ENCODE measurements at places on chromosomes 11 and 22. TPM values are rescaled to one million over a fixed set of nuclear protein-coding genes. Genes with fewer than 3 reads are reported as not detected.

Gene TSSK2
- total RNA-seq, result not detected

Gene DNAJB7
- not detected for total RNA-seq

Gene LTBP3
- total RNA-seq, result 35.4 TPM

Gene SLC37A2
- 2.0 TPM for total RNA-seq

DNA sequence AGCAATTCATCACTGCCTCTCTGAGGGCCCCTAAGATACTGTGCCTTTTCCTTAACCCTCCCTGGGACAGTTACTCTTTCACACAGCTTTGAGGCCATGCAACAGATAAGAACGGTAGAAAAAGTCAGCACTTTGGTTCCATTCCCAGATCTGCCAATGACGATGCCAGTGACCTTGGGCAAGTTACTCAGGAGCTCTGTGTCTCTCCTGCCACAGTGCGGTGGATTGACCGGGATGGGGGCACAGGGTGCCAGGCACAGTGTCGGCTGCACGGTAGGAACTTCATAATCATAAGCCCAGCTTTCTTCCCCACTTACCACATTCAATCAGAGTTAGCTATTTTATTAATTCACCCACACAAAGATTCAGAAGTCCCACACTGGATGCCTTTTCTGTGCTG is 1041.8 kb downstream of the TBC1D22A start:
- no peak overlapping the region for H3K4me3 ChIP-seq
- no peak overlapping the region for H3K27ac ChIP-seq
- no peaks in the 10 kb centered on the region for H3K36me3 ChIP-seq
- no peak for DNase-seq
- no peaks in the 10 kb centered on the region for H3K27me3 ChIP-seq

GRCh38 chr11:215581-216037 is 8.1 kb downstream of the RIC8A start:
- DNase-seq, result no peak
- peaks cover 2% of the 10 kb centered on the region for H3K4me1 ChIP-seq
- no peak overlapping the region for H3K27ac ChIP-seq
- H3K27me3 ChIP-seq, result no peaks in the 10 kb centered on the region

GRCh38 chr11:126647735-126648134 is 292.2 kb downstream of the ST3GAL4 start:
- H3K27ac ChIP-seq, result no peak overlapping the region
- H3K4me1 ChIP-seq, result no peaks in the 10 kb centered on the region
- no peak for DNase-seq
